ENCODE measurements at places on chromosomes 16 and 17. TPM values are rescaled to one million over a fixed set of nuclear protein-coding genes. Genes with fewer than 3 reads are reported as not detected.
A peak's percentile ranks its signal among the peaks of the same experiment; 100 is the strongest.

DNA sequence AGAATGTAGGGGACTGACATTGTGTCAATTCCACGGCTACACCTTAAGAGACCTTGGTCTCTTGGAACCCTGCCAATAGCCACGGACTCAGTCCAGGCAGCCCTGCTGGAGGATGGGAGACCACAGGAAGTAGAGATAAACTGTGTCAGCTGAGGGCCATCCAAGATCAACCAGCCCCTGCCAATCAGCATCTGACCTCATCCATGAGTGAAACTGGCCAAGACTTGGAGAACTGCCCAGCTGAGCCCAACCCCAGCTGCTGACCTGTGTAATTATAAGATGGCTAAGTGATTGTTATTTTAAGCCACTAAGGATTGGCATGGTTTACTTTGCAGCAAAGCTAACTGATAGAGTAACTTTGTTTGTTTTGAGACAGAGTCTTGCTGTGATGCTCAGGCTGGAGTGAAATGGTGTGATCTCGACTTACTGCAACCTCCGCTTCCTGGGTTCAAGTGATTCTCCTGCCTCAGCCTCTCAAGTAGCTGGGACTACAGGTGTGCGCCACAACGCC is 13.3 kb upstream of the YWHAE start:
- DNase-seq, result peak; percentile 91

DNA sequence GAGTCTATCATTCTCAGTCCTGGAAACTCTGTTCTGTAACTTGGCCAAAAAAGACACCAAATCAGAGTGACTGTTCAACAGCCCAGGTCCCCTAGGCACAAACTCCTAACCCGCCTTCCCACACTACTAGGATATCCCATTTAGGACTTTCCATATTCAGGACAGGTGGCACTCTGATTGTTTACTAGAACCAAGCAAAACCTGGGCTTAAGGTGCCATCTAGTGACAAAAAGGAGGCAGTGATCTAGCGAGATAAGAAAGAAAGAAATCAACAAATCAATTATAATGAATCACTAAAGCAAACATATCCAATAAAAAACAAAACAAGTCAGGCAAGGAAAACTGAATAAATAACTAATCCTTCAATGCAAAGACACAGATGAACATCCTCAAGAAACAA is 203.9 kb downstream of the CEP112 start:
- no peak for DNase-seq

GRCh38 chr17:41294016-41294415 is 8.6 kb downstream of the KRTAP29-1 start:
- no peak for DNase-seq

- peak; percentile 7 for DNase-seq
These were observed 94.1 kb upstream of the ZNF750 start for GRCh38 chr17:82933911-82934310.

CDRT15 gene
- total RNA-seq, result not detected

DNA sequence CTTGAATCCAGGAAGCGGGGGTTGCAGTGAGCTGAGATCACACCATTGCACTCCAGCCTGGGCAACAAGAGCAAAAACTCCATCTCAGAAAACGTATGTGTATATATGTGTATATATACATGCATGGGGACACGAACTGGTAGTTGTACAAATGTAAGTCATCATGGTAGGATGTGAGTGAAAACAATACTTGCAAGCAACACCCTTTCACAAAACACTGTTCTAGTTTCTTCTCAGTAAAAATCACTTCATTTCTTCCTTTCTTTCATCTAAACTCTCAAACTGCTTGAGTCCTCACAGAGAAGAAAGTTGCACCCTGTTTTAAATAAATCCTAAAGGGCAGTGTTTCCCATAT is 51.8 kb downstream of the METTL16 start:
- DNase-seq, result no peak

DNA sequence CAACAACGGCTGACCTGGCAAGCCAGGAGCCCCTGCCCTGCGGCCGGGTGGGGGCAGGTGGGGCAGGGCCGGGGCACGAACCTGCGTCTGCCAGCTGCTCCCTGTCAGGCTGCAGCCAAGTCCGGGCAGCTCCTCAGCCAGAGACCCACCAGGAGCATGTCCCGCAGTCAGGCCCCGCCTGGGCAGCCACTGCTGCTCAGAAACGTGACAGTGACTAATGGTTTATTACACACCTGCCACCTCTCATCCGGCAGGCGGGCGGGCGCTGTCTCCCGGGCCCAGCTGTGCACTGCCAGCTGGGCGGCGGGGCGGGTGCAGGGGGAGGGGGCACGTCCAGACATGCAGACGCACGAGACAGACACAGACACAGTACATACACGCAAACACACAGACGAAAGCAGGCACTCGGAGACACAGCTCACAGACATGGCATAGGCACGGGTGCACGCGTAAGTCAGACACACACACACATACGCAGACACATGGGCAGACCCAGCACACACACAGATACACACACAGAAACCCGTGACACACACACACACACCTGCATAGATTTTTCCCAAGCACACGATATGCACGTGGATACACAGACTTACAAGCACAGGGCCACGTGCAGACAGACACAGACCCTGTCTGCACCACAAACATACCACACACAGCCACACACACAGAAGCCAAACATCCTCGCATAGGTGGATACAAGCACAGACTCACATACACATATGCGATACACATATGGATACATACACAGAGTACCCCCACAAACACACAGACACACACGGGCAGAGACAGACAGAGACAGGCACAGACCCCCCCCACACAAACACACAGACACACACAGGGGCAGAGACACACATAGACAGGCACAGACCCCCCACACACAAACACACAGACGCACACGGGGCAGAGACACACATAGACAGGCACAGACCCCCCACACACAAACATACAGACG is 248.3 kb upstream of the CIBAR2 start:
- no peak for DNase-seq

- peak; percentile 53 for DNase-seq
These were observed 60.9 kb upstream of the TNRC6A start for GRCh38 chr16:24668481-24669061.

DNA sequence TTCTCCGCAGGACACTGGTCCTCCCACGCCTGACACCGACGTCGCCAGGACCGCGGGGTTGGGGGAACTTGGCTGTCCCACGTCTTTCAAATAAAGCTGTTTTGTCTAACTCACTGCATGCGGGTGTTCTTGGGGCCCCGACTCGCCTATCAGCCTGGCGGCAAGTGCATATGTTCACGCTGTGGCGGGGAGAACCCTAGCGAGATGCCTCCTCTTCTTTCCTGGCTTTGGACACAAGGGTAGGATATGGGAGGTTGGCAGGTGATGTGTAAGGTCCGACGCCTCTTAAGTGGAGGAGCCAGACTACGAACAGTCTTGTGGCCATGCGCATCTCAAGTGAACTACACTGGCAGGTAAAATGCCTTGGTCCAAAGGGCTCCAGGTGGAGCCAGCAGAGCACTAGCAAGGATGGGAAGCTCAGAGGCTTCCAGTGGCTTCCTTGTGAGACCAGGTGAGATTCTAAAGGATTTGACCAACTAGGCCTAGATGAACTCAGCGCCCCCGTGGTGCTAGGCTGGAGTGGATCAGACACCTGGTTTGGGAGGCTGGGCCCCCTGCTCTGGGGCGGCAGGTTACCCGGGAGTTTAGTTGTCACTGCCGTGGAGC is 873 bp upstream of the RPS2 start:
- DNase-seq, result no peak

- no peak for DNase-seq
These were observed 118.8 kb upstream of the FOXF1 start for GRCh38 chr16:86391486-86391885.

FNDC8 gene
- not detected for total RNA-seq

DNA sequence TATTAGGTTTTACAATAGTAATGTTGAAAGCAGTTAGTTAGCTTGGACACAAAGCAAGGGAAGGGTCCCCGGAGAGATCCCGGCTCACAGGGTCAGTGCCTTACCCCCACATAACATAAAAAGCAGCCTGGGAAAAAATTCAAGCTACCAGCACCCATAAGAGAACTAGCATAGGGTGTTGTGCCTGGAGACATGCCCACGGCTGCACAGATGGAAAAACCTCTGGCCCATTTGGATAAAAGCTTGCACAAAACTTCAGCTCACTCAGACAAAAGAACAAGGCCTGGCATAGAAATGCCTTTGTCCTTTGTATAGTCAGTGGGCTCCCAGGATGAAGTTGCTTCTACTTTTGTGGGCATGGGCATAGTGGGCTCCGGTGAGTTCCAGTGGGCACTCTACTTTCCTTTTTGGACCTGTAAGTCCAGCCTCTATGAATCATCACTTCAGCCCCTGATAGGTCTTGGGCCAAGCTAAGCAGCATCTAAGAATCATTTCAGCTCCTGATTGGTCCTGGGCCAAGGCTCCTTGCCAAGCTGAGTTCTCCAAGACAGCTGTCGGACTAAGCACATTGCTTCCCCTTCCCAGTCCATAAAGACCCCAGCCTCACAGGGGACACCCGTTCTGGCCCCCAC is 1.3 kb upstream of the RDM1 start:
- peak; percentile 73 for DNase-seq

DNA sequence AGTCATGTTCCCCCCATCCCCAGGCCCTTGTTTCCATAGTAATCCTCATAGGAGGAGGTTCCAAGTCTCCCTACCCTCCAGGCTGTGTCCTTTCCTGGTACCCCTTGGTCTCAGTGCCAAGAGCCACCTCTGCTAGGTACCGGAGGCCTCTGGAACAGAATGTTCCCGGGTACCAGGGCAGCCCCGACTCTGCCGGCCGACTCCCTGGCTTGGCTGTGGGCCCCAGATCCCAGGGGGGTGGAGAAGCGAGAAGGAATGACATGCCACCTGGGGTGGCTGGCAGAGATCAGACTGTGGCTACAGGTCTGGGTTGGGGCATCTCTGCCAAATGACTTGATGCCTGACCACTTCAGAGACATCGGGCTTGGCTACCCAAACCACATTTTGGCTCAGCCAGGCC is 3.6 kb downstream of the STAC2 start:
- no peak for DNase-seq

GRCh38 chr17:8103549-8103948 is 14.8 kb downstream of the ALOXE3 start:
- no peak for DNase-seq

GRCh38 chr17:34850023-34850422 is 111.2 kb downstream of the CCT6B start:
- no peak for DNase-seq

GRAP gene
- total RNA-seq, result 3.2 TPM

GRCh38 chr16:62462971-62463370 is 426.7 kb upstream of the CDH8 start:
- no peak for DNase-seq

DNA sequence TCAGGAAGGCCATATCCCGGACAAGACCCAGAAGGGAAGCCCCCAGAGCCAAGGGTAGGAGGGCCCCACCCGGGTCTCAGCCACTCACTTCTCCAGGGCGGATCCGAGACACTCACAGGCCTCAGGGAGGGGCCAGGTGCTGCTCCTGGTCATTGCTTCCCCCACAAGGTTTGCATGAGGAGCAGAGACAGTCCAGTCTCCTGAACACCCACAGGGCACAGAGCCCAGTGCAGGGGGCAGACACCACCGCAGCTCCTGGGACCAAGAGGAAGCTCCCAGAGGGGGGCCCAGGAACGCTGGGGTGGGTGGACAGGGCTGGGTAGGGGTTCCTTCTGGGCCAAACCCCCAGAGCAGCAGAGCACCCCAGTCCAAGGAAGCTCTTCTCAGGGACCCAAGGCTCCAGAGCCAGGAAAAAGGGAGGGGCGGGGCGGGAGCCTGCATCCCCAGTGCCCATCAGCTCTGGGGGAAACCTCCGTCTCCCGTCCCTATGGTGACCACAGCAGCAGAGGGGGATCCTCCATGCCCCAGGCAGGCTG is 709 bp upstream of the MRPL28 start:
- DNase-seq, result no peak

PRKCB gene
- 4.1 TPM for total RNA-seq

SLC47A2 gene
- not detected for total RNA-seq

DNA sequence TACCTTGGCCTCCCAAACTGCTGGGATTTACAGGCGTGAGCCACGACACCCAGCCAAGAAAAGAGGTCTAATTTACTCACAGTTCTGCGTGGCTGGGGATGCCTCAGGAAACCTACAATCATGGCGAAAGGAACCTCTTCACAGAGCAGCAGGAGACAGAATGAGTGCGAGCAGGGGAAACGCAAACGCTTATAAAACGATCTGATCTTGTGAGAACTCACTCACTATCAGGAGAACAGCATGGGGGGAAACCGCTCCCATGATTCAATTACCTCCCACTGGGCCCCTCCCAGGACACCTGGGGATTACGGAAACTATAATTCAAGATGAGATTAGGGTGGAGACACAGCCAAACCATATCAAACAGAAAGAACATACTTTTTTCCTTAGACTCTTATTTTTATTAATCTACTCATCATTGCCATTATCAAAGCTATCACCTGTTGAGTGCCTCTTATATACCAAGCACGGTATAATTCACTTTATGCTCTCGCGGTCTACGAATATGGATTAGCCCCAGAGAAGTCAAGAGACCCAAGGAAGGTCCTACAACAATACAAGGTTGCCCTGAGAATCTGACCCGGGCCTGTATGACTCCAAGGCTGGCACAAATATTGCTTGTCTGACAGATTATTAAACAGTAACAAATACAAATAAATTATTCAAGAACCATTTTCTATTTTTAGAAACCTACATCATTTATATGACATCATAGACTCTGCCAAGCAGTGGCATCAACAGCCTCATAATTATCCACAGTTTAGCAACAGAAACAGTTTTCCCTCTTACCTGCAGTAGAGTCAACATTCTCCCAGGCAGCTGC is 2.4 kb downstream of the POLR3K start:
- no peak for DNase-seq

GRCh38 chr16:53065461-53066061 is 10.8 kb downstream of the CHD9 start:
- no peak for DNase-seq

GRCh38 chr17:10208604-10209193 is 10.3 kb upstream of the GAS7 start:
- DNase-seq, result no peak

PPP1R9B gene
- 35.8 TPM for total RNA-seq

PITPNM3 gene
- 3.4 TPM for total RNA-seq

- DNase-seq, result no peak
These were observed 30.9 kb downstream of the XPO6 start for GRCh38 chr16:28180655-28181460.

DNA sequence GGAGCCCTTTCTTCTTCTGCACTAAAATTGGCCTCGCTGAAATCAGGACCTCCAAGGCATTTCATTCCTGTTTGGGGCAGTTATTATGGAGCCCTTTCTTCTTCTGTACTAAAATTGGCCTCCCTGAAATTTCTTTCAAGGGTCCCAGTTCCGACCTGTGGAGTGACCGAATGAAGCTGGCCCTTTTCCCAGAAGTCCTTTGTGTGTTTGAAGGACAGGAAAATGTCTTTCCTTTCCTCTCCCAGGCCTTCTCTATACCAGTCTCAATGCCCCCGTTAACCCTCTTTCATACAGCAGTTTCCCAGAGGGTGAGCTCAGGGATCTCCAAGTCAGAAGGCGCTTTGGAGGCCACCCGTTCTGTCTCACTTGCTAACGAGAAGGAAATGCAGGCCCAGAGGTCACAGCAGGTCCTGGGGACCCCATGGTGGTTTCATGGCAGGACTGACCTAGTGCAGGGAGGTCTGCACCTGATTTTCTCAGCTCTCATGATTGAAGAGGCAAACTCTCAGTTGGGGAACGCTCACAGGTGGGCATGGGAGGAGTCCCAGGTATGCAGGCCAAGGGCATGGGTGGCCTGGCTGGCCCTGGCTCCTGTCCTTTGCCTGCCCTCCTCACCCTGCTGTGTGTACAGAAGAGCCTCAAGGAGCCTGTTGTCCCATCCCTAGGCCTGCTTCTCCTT is 37.1 kb upstream of the DOC2B start:
- peak; percentile 10 for DNase-seq

ALG1 gene
- total RNA-seq, result 11.0 TPM

BCAR1 gene
- total RNA-seq, result 46.5 TPM

All from left cardiac atrium (tissue), 4 donors.